ENCODE measurements at places on chromosomes 16 and 17. TPM values are rescaled to one million over a fixed set of nuclear protein-coding genes. Genes with fewer than 3 reads are reported as not detected.

The KRTAP4-1 gene
- total RNA-seq, result not detected

- H3K27me3 ChIP-seq, result peaks cover 33% of the 10 kb centered on the region
- no peak overlapping the region for H3K4me3 ChIP-seq
- peaks cover 18% of the 10 kb centered on the region for H3K4me1 ChIP-seq
These were observed 254.2 kb downstream of the CBLN1 start for GRCh38 chr16:49027420-49027819.

DNA sequence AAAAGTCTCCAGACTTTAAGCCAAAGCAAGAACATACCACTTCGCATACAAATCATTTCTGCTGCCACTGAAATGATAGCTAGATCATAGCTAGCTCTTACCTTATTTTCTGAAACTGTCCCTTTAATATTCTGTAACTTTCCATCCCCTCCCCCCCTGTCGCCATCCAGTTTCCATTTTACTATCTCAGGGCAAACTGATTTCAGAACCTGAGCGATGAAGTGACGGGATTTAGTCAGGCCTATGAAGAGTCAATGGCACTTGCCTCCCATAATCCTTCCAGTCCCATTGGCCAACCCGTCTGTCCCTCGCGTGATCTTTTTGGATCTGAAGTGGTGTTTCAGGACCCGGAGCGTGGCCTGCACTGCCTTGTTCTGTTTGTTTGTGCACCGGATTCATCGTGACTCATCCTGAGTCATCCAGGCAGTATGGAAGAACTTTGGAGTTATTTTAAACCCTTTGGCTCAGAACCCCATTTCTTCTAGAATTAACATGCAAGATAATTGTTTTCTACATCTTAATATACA lies 199.8 kb upstream of the CHMP6 start:
- H3K27ac ChIP-seq, result no peak overlapping the region
- no peaks in the 10 kb centered on the region for H3K27me3 ChIP-seq
- peaks cover 42% of the 10 kb centered on the region for H3K4me1 ChIP-seq
- no peak overlapping the region for H3K4me3 ChIP-seq
- no peak for DNase-seq
- H3K36me3 ChIP-seq, result peaks cover 13% of the 10 kb centered on the region

DNA sequence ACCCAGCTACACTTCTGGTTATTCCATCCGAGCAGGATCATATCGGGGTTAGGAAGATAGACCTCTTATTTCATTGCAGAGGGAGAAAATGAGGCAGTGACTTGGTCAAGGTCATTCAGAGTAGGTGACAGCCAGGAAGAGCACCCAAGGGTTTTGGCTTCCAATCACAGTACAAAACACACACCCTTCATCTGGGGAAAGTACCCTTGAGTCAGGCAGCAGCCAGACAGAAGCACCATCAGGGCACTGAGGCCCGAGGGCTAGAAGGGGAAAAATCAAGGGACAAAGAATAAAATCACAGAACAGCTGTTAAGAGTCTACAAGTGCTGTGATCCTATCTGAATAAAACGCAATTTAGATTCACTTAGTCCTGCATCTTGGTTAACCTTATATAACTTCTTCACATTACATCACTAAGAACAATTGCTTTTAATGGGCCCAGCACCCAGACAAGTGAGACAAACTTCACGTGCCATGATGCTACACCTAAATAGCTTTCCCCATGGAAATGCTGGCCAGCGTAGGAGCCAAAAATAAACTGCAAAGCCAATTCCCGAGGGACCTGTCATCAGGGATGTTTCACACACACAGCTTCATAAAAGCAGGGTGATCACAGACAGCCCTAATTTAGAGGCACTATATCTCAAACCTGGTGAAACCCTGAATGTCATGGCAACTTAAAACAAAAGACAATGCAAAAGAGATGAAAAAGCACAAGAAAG lies 4.9 kb downstream of the UBE2O start:
- no peak overlapping the region for H3K4me3 ChIP-seq
- no peaks in the 10 kb centered on the region for H3K36me3 ChIP-seq

- H3K4me3 ChIP-seq, result no peak overlapping the region
- H3K36me3 ChIP-seq, result peaks cover 3% of the 10 kb centered on the region
- H3K27ac ChIP-seq, result no peak overlapping the region
These were observed 23.1 kb downstream of the PITPNC1 start for GRCh38 chr17:67400193-67400592.

DNA sequence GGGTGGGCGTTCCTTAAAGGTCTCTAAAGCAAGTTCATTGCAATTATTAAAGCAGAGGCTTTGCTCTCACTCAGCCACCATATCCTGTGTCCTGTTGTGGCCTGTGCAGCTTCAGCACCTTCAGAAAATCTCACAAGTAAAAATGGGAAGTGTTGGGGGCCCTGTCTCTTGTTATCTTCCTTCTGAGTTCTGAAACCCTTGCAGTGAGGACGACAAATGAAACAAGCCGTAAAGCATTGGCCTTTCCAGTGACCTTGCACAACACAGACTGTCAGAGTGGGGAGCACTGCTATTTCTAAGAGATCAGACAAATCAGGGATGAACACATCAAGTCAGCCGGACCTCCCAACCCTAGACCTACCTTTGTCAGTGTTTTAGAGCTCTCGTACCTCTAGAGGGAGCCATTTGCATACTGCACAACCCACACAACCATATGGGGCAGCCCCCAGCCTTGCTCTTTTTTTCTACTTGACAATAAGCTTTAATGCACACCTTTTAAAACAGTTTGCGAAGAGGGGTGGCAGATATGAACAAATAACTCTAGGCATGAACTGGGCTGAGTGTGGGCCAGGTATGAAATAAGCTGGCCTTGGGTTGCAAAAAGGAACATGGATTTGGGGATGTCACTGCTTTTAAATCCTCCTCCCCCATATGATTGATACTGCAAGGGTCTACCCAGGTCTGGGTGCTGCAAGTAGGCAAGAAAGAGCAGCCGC lies 89.8 kb downstream of the KATNIP start:
- peak overlapping the region; percentile 100 for H3K27ac ChIP-seq
- no peak for DNase-seq
- H3K4me1 ChIP-seq, result peaks cover 52% of the 10 kb centered on the region
- H3K4me3 ChIP-seq, result peak overlapping the region; percentile 78
- peaks cover 9% of the 10 kb centered on the region for H3K36me3 ChIP-seq
- no peaks in the 10 kb centered on the region for H3K27me3 ChIP-seq

The SNAI3 gene
- total RNA-seq, result 0.79 TPM
